ENCODE measurements at places on chromosomes 2 and 18.

- DNase-seq, result no peak
Observed at GRCh38 chr2:182182436-182182835, 196.8 kb downstream of the PPP1R1C start.

DNA sequence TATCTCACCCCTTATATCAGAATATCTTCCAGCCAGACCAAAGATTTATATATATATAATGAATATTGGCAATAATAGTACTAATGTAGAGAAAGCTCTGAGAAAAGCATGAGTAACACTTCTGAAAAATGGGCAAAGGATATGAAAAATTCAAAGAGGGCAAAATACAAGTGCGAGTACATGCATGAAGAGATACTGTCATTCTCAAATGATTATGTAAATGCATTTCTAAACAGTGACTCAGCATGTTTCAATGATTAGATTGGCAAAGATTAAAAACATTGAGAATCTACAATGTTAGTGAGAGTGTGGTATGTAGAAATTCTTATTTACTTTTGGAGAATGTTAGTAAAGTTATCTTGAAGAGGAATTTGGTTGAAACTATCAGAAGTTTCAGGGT is 118.3 kb upstream of the NEDD4L start:
- DNase-seq, result no peak

- no peak for DNase-seq
Observed at GRCh38 chr2:237722616-237723015, 76.0 kb upstream of the RBM44 start.

DNA sequence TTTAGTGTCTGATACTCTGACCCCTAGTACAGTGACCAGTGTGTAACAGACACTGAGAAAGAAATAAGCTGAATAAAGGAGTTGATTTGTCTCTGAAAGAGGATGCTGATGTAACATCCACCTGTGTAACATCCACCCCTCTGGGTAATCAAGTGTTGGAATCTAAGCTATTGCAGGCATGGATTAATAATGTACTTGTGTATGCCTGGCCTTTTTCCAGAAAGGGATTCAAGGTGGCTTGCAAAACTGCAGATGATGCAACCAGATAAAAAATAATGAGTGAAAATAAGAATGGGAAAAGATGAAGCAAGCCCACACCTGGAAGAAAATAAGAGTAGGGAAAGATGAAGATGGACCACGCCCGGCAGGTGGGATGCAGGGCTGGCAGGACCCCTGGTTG is 48.2 kb upstream of the FOXI3 start:
- no peak for DNase-seq

DNA sequence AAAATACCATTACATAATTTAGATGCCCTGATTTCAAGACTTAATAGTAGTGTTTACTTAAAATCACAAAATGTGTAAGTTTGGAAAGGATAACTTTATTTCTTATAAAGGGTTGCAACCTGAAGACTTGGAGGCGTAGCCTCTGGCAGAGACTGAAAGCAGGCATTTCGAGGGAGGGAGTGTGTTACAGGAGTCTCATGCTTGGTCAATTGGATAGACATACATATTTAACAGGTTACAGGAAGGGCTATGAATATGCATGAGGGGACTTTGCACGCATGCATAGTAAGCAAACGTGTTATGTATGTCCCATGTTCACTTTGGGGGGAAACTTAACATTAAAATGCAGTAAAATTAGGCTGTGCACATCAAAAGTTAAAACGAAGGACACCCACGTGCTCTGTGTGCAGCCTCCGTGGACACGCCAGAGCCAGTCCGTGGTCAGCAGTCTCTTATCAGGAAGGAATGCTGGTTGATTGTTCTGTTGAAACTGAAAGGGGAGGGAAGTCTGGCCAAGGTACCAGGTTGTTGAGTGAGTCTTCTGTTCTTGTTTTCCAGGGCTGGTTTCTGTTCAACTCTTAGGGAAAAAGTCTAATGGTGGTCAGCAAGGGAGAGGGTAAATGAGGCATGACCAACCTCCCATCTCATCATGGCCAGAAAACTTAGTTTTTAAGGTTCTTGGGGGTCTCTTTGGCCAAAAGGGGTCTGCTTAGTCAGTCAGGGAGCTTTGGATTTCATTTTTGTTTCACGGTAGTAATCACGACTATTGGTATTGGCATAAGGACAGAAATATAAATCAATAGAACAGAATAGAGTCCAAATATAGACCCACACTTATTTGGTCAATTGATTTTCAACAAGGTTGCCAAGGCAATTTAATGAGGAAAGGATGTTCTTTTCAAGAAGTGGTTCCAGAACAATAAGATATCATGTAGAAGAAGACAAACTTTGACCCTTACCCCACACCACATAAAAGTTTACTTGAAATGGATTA is 121.9 kb downstream of the MCFD2 start:
- no peak for DNase-seq

DNA sequence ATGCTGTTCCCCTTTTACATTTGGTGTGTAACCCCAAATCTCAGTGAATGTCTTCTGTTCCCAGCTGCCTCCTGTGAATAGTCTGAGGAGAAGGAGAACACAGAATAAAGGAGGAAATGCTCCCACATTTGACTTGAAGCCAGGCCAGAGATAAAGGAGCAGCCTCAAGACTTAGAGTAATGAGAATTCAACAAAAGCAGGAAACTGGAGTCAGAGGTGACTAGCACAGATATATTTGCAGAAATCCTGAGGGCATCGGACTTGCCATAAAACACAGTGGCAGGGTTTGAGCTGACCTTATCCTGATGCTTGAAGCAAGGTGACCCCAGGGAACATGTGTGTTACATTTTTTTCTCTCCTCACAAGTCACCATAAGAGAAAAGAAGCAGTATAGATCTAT is 291.4 kb upstream of the RND3 start:
- DNase-seq, result no peak

GRCh38 chr2:201191132-201191875 is 8.4 kb downstream of the CASP10 start:
- no peak for DNase-seq
